ENCODE measurements at places on chromosomes 2 and 18. TPM values are rescaled to one million over a fixed set of nuclear protein-coding genes. Genes with fewer than 3 reads are reported as not detected.

GRCh38 chr2:237590272-237591140 is at the start of gene RAB17:
Gene RAB17, minus strand, starts transcription at chr2:237590734. Its CDS starts 4,580 bp downstream, at chr2:237586154.
- DNase-seq = no peak

GRCh38 chr2:70461414-70461813 is 92.2 kb downstream of the TGFA start:
- DNase-seq = no peak

DNA sequence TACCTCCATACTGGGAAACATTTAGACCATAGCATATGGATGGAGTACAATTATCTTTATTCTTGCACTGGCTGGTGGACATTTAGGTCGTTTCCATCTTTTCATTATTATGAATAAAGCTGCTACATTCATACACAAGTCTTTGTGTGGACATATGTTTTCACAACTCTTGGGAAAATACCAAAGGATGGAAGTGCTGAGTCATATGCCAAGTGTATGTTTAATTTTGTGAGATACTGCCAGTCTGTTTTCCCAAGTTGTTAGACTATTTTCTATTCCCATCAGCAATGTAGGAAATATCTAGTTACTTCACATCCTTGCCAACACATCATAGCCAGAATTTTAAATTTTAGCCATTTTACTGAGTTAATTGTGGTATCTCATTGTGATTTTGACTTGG is 91.5 kb downstream of the GALNT13 start:
- DNase-seq = no peak

GRCh38 chr18:48831802-48832201 is 119.0 kb downstream of the SMAD7 start:
- no peak for DNase-seq

DNA sequence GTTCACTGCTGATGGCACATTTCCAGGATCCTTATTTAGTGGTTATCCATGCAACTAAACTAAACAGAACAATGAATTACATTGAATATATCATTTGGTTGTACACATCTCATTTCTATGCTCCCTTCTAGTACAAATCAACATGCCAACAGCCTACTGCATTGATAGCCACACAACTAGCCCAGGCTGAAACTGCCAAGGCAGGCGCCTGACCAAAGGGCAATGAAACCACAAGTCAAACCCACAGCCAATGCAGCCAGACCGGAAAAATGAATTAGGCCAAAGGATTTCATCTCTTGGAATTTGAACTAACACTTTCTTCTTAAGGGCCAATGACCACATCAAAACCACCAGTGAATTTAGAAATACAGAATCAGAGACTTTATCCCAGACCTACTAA is 196.4 kb downstream of the NOL4 start:
- DNase-seq = no peak

DNA sequence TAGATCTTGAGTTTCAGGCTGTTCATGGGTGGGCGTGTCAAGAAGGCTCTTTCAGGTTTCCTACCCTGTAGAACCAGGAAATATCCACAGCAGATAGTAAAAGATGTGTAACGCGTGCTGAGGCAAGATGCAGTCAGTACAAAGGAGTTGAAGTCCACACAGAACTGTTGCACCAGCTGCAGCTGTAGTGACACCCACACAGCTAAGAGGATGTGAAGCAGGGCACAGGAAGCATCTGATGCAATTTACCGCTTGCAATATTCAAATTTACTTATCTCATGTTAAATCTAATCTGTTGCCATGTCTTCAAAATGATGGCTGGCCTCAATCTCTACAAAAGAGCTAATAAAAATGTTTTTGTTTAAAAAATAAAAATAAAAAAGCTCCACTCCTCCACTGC is 132.8 kb downstream of the ARHGAP15 start:
- no peak for DNase-seq

DNA sequence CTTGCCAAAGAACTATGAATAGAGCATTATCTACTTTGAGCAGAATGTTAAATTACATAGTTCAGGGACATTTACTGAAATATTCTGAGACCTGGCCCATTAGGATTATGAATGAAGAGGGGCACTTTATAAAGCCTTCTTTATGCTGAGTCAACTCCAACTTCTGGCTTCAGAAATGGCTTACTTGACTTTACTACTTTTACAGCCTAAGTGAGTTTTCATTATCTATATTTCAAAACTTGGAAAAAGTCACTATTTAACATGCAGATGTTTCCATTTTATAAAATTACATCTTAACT is 37.7 kb downstream of the SESTD1 start:
- no peak for DNase-seq

GRCh38 chr2:163259489-163259888 is 420.9 kb upstream of the KCNH7 start:
- DNase-seq = no peak

GRCh38 chr18:36769611-36770314 is 59.0 kb downstream of the TPGS2 start:
- DNase-seq = peak; percentile 13

- no peak for DNase-seq
These were observed 78.9 kb downstream of the TRIM43 start for GRCh38 chr2:95670686-95671085.

DNA sequence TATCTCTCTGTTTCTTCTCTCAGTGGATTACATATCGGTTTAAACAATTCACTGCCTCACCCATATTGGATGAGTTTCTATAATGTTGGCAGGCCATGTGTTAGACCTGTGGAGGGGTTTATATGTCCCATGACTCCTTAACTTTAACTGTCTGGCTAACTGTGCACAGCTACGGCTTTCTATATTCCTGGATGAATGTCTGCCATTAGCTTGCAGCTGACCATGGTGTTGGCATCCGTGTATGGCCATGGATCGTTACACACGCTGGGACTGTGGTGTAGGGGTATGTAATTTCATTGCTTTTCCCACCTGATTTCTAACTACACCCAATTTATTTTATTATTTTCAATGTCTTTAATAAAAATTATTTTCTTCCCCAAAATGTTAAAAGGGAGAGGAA is 3.3 kb upstream of the TANC1 start:
- no peak for DNase-seq

DNA sequence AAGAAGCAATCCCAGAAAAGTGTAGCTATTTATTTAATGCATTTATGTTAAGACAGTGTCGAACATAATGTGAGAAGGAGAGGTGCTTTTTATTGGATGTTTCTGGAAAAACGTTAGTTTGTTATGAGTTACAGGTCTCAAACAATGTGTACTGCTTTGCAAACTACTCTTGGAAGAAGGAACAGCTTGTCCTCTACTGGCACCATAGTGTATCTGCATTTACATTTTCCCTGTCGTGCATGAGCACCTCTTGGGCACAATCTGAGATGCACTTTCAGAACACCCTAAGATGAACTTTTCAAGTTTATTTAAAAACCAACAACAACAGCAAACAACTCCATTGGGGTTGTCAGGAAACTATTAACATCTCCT is 22.8 kb downstream of the CCNYL1 start:
- no peak for DNase-seq

Gene SOCS6
- 9.6 TPM for total RNA-seq

Gene SLC5A7
- not detected for total RNA-seq

Gene CNDP1
- not detected for total RNA-seq

Gene LYG1
- total RNA-seq = 1.3 TPM

Gene ECEL1
- total RNA-seq = not detected

Gene CPLX4
- not detected for total RNA-seq

Gene ELOA2
- 0.06 TPM for total RNA-seq

Gene FAM110C
- not detected for total RNA-seq

Gene RIT2
- not detected for total RNA-seq

Gene RAB27B
- total RNA-seq = not detected

Gene GKN2
- not detected for total RNA-seq
